Omental fat pad (tissue), 4 donors: ENCODE measurements at places on chromosomes 5 and 9.

DNA sequence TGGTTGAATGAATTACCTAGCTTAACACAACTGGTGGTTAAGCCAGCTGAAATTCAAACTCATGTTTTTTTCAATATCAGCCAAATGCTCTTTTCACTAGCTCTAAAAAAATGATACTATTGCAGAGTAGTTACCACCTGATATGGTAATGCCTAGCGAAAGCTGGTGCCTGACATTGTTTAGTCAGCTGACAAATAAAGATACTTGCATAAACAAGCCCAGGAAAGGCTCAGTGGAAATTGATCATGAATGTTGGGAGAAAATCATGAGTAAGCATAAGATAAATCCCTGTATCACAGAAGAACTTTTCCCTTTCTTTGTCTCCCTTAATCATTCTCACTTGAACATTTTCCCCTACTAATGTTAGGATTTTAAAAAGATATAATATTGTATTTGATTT, 54.6 kb downstream of the FGF10 start:
- DNase-seq: no peak

DNA sequence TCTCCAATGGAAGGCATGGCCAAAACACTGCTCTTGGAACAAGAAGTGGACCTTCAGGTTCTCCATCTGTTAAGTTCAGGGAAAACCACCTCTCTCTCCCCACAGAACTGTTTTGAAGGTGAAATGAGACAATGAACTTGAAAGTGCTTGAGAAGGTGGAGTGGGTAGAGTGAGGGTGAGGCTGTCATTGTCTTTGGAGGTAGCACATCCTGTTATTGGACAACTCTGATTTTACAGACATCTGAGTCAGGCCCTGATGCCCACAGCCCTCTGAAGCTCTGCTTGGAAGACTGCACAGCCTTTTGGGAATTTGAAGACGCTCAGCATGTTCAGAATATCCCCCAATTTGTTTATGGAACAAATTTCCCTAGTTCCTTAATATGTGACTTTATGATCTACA, 27.6 kb upstream of the TEX48 start:
- DNase-seq: no peak

- no peak for DNase-seq
Measured at GRCh38 chr9:111828193-111828592, 33.5 kb upstream of the SHOC1 start.

DNA sequence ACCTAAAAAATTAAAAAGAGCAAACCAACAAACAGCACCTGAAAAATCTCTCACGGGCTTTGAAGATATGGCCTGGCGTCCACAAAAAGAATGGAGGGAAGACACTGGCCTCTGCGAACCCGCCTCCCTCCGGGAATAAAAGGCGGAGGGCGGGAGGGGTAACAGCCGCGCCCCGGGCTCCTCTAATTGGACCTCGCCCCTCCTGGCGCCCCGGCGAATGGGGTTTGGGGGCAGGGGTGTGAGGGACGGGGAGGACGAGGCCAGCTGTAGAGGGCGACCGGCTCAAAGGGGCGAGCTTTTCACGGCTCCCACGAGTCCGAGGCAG, 753 bp downstream of the FANCC start:
- peak; percentile 46 for DNase-seq

DNA sequence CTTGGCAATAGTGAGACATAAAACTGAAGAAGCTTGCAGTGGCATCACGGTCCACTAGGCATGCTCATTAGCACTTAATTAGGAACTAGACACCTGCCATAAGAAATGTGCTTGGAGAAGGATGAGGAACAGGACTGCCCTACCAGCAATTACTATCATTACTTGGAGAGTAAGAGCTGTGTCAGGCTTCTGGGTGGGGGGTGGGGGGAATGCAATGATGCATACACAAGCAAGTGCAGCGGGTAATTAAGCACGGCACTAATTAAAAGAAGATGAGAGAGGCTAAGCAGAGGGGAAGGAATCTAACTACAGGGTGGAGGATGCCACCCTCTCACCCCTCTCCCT, 53.1 kb downstream of the TLE1 start:
- DNase-seq: no peak

GRCh38 chr9:34405719-34406118, 29.0 kb upstream of the MYORG start:
- no peak for DNase-seq

DNA sequence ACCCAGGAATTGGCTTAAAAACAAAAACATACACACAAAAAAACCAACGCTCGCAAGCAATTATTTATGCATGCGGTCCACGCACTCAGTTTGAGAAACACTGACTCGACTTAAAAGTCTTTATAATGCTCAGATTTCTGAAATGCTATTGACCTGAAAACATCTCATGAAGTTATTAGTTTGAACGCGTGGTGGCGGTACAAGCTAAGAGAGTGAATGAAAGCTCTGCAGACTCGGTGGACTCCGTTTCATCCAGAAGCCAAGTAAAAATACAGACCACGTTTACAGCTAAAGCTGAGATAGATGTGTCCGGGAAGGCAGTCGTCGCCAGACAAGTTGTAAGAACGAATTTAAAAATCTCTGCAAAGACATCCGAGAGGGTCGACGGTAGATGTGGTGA, at the start of gene PCDHB6:
PCDHB6 (plus strand) TSS at position 246 of the 400 bp plus-strand sequence. CDS start 201 bp downstream, outside the sequence.
- no peak for DNase-seq

DNA sequence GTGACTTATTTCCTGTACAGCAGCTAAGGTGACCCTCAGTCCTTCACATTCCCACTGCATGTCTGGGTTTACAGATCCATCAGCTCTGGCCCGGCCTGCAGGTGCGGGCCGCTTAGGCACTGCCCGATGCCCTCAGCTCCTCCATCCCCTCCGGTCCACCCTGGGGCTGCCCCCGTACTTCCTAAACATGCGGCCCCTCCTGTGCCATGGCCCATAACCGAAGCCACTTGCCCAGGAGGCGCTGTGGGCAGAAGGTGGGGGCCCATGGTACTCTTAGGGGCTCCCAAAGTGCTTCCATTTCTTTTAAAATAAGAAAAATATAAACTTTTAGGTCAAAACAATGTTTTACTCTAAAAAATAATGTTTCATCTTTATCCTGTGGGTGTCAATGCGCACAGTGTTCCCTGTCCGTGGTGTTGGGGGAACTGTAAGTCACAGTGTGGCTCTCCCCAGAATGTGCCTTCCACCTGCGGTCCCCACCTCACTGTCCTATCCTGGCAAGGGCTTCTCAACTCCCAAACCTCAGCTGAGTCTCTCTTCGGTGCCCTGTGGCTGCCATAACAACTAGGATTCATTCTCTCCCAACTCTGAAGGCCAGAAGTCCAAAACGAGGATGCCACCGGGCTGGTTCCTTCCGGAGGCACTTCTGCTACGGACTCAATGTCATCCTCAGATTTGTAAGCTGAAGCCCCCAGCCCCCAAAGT, 132.7 kb upstream of the LPCAT1 start:
- no peak for DNase-seq

DNA sequence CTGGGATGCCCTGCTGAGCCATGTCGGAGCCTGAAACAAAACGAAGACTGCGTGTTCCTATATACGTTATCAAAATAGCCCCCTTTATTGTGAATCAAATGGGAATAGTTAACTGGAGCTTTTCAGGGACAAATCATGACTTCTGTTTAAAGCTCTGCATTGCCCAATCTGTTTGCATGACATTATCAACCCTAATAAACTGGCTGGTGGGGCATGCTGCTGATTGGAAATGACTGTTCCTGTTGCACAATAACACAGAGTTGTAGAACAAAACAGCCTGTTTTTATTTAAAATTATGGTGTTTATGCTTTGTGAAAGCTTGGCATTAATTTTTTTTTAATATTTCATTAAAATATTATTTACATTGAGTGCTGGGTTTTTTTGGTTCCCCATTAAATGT, 215.5 kb downstream of the TMEM167A start:
- DNase-seq: no peak

DNA sequence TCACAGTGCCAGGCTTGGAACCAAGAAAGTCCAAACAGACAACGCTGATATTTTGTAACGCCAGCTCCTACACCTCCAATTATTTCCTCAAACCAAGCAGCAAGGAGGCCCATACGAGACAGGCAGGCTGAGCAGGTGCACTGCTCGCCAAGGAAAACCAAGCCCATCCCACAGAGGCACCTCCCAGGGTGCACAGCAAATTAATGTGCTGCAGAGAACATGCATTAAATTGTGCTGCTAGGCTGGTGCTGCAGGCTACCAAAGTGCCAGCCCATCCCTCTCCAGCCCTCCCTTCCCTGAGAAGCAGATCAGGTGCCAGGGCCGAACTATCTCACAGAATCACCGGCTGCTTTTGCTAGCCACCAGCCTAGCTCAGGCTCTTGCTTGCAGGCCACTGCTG, 137.8 kb downstream of the PAX5 start:
- no peak for DNase-seq

DNA sequence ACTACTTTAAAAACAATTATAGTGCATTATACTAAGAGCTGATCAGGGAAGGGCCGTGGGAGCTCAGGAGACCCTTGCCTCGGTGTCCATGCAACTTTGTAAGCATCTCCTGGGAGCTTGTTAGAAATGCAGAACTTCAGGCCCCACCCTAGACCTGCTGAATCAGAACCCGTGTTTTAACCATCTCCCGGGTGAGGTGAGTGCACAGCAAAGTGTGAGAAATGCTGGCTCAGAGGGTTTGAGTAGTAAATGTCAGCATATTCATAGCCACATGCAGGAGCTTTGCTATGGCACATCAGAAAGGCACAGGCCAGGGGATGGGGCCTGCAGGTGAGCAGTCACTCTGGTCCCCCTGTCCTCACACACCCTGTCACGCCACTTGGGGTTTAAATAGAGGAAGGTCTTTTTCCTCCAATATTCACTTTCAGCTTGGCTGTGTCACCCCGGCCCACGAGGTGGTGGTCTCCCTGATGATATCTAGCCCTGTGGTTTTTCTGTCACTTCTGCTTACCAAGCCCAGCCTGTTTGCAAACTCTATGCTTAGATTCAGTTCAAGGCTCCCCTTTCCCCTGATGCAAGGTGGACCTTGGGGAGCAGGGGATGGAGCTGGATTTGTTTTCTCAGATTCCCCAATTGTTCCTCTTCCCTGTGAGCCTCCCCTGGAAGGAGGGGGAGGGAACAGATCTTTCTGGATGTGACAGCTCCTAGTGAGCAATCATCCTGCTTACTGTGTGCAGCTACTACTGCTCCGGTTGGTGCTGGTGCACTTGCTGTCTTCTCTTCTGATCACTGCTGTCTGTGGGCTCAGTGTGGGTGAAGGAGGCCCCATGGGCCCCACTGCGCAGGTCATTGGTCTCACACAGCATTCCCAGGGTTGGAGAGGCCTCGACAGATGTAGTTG, 51.8 kb upstream of the TGFBR1 start:
- no peak for DNase-seq

DNA sequence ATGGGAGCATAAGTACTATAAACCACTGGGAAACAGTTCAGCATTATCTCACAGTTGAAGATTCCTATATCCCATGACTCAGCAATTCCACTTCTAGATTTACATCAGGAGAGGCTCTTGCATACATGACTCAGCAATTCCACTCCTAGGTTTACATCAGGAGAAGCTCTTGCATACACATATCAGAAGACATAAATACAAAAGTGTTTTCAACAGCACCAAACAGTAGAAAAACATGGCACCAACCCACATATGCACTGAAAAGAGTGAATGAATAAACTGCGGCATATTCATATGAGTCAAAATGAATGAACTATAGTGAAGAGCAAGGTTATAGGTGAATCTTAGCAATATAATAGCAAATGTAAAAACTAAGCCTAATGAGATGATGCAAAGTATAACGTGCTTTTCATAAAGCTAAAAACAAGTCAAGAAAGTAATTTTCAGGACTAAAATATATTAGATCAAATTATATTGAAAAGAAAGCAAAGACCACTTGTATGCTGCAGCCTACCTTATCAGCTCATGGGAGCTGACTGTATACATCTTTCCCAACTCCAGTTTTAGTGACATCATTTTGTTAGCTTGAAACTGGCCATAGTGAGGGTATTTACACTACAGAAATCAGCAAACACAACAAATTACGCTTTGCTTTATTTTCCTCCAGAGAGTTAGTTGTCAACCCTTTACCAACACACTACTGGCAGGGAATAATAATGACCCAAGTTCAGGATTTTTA, 95.8 kb downstream of the ANKRD18B start:
- no peak for DNase-seq

GRCh38 chr5:138240650-138241385, 27.7 kb upstream of the CDC23 start:
- DNase-seq: no peak

DNA sequence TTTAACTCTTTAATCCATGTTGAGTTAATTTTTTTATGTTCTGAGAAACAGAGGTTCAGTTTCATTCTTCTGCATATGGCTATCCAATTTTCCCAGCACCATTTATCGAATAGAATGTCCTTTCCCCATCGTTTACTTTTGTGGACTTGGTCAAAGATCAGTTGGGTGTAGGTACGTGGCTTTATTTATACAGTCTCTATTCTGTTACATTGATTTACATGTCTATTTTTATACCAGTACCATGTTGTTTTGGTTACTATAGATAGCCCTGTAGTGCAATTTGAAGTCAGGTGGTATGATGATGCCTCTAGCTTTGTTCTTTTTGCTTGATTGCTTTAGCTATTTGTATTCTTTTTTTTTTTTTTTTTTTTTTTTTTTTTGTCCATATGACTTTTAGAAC, 462.0 kb downstream of the HTR1A start:
- no peak for DNase-seq

DNA sequence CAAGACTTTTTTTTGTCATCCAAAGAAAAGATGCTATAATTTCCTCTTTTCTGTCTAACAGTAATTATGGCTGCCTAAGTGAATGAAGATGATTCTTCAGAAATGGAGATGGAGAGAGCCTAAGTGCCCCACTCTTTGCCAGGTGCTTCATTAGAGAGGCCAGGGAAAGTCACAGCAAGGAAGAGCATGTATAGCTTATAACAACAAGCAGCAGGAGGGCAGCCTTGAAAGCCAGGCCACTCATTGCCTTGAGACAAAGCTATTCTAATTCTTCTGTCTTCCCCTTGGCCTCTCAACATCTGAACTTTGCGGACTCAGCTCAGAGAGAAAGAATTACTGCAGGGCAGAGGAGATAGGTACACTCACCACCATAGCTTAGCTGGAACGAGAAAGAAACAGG, 112.0 kb upstream of the ZNF366 start:
- DNase-seq: no peak

DNA sequence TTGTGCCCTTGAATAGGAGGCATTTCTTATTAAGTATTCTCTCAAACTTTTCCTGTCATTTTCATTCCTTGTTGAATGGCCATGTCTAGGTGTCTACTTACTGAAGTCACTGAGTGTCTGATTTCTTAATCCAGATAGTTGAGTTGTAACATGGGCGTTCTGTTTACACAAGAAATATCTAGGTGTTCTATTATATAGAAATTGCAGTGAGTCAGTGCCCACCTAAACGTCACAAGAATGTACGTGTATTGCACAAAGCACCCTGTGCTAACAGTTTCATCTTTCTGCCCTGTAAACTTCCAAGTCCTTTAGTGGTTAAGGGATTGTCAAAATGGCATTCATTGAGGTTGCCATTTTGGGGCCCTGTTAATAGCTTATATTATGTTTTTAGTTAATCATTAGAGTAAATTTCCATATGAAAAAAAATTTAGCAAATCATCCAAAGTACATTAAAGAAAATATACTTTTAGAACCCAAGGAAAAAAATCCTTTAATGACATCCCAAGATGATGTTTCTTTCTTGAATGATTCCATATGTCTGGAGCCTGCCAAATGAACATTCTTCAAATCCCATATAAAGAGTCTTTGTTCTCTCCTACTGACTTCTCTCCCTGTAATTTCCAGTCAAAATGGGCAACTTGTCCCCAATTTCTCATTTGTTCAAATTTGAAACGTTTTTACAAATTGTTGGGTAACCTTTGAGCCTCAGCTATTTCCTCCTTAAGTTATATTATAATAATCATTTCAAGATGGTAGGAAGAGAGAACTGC, 114.2 kb downstream of the GOLPH3 start:
- DNase-seq: no peak

GRCh38 chr9:111868475-111868874, 28.1 kb upstream of the UGCG start:
- no peak for DNase-seq

GRCh38 chr5:97125125-97125683, 17.2 kb downstream of the LIX1 start:
- no peak for DNase-seq
